ENCODE measurements at places on chromosomes 2 and 18. TPM values are rescaled to one million over a fixed set of nuclear protein-coding genes. Genes with fewer than 3 reads are reported as not detected.

Gene RAD51AP2
- polyA plus RNA-seq = not detected

GRCh38 chr18:76992226-76993084 is 140.1 kb downstream of the MBP start:
- DNase-seq = no peak

DNA sequence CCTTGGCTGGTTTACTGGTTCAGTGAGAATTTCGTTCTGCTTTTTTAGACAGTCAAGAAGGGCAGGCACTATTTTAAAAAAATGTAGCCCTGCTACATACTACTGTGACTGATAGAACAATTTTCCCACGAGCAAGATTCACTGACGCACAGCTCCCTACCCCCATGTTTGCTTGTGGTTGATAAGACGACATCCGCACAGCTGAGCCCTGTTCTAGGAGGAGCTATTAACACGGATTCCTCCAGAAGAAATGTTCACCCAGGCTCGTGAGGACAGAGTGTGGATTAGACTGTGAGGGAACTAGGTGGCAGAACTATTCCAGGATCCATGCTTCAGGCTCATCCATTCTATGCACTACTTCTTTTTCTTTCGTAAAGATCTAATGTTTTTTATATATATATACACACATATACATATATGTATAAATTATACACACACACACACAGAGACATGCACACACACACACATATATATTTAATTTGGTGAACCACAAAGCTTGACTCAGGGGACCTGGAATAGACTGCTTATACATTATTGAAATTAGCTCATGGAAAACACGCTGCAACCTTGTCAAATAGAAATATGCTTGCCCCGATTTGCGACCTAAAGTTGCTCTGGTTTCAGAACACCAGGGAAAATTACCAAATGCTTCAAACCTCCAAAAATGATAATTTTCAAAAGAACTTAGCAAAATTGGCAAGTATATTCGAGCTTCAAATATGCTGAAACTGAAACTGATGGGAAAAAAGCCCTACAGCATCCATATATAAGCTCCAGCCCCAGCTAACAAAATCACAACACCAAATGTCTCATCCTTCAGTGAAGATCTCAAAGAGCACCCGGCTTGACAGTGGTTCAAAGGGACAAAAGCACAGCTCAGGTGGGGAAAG is 370.4 kb downstream of the SOCS6 start:
- peak; percentile 13 for DNase-seq

- DNase-seq = peak; percentile 15
Observed at GRCh38 chr2:216516730-216517350, 18.2 kb downstream of the RPL37A start.

- no peak for DNase-seq
Observed at GRCh38 chr2:191347881-191348280, 102.7 kb downstream of the MYO1B start.

DNA sequence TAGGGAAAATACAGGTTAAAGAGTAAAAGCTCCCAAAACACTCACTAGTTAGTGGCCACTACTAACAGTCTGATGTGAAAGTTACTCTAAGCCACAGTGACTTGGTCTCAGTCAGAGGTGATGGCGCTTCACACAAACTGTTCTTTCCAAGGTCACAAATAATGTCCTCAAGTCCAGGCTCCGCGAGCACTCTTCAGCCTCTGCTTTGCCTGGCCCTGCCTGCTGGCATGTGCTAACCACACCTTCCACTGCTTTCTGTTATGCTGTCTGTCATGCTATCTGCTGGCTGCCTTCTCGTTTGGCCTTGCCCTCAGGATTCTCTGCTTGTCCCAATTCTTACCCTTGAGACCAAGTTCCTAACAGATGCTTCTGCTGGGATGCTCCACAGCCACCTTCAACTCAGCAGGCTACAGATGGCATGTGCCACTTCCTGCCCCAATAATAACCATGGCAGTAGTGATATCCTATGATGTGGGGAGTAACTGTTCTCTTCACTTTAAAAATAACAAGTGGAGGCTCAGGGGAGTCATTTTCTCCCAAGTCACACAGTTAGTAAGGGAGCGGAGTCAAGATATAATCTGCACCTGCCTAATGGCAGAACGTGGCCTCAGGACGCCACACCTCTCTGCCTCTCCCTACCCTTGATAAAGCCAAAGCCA is 75.7 kb downstream of the ZAP70 start:
- no peak for DNase-seq

GRCh38 chr2:144702051-144702450 is 182.1 kb upstream of the ZEB2 start:
- no peak for DNase-seq

DNA sequence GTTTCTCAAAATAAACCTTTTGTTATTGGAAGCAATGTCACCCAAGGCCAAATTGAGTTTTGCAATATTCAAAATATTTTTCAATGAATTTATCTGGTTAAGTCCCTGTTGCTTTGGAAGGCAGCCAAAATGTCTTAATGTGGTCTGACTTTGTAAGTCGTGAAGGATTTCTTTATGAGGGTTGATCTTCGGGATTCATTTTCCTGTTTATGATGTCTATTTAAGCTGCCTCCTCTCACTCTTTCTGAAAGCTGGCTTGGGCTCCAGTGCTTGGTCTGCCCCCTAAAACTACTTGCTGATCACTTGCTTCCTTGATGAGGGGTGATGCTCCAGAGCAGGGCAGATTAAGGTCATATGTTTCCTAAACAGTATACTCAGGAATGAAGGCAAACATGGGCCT is 141.1 kb downstream of the ANTXR1 start:
- DNase-seq = no peak

DNA sequence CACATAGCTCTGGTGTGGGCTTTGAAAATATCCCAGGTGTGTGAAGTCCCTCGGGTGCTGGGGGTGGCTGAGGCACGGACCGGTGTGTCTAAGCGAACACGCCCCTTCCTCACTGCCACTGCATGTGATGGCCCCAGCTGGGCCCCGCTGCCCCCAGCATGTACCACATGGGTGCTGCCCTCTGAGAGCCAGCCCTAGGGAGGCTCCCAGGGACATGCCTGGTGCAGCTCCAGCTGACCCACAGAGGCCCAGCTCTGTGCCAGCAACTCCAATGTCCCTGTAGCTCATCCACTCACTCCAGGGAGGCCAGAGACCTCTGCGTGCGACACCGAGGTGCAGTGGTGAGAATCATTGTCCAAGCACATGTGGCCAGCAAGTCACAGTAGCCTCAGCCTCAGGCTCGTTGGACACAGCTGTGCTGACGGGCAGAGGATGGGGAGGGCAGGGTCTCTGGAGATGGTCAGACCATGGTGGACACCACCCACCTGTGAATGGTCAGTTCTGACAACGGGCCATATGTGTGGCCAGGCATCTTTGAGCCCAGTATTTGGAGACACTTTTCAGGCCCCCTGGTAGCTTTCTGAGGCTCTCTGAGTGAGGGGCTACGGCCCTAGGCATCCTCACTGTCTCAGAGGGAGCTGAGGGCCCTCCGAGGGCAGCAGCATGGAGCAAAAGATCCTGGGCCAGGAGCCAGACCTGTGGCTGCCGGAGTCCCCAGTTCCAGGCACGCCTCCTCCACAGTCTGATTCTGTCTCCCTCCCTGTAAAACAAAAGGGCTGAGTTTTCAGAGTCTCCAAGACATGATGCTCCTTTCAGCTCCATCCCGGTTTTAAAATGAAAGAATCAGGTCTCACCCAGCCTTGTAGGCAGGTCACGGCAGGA is 220.7 kb downstream of the NDUFA10 start:
- DNase-seq = no peak

DNA sequence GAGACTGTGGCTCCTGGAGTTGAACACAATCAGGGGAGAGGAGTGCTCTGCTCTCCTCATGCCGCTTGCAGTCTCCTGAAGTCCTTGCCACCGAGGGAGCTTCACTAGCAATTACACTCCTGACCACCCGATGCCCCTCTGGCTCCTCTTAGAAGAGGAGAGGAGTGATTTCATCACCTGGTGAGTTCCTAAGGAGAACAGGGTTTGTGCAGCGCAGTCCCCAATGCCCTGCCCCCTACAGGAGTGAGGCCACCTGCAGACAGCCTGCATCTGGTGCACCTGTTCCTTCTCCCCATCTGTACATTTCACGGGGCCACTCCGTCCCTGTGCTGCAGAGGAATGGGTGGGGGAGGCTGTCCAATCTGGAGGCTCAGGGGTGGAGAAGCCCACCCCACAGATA is 267.2 kb downstream of the HRH4 start:
- DNase-seq = no peak

- no peak for DNase-seq
Observed at GRCh38 chr2:239727776-239728600, 297.2 kb downstream of the NDUFA10 start.

- no peak for DNase-seq
Observed at GRCh38 chr2:41764919-41765318, 282.9 kb upstream of the PKDCC start.

- DNase-seq = no peak
Observed at GRCh38 chr18:55934821-55935220, 346.8 kb upstream of the TCF4 start.

- no peak for DNase-seq
Observed at GRCh38 chr18:3447068-3447894, 2.7 kb upstream of the TGIF1 start.

GRCh38 chr2:150076281-150076680 is 411.2 kb downstream of the RND3 start:
- DNase-seq = no peak

GRCh38 chr2:26193578-26194231 is 20.8 kb downstream of the GAREM2 start:
- no peak for DNase-seq

Gene SLC23A3
- not detected for polyA plus RNA-seq

Gene FAHD2B
- polyA plus RNA-seq = 12.8 TPM

GRCh38 chr2:166376873-166377272 is 1.1 kb upstream of the SCN9A start:
- no peak for DNase-seq

DNA sequence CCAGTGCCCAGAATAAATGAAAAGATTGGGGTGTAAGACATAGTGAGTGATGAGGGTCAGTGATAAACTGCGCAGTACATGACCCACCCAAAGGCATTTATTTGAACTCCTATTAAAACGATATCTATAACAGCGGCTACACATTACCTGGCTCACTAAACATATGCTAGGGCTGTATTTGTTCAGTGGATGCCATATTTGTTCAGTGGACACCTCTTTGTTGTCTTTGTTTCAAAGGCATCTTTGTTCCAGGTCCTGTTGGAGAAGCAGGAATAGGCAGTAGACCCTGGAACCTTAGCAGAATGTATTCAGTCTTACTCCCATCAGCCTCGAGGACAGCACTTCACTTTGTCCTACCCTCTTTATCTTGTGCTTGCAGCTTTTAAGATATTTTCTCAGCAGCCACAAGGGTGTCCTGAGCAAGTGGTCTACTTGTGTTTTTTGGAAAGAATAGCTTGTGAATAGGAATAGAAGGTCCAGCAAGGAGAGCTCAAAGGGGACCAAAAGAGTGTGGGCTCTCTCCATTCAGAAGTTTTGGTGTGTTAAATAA is 650.8 kb upstream of the FANCL start:
- no peak for DNase-seq

DNA sequence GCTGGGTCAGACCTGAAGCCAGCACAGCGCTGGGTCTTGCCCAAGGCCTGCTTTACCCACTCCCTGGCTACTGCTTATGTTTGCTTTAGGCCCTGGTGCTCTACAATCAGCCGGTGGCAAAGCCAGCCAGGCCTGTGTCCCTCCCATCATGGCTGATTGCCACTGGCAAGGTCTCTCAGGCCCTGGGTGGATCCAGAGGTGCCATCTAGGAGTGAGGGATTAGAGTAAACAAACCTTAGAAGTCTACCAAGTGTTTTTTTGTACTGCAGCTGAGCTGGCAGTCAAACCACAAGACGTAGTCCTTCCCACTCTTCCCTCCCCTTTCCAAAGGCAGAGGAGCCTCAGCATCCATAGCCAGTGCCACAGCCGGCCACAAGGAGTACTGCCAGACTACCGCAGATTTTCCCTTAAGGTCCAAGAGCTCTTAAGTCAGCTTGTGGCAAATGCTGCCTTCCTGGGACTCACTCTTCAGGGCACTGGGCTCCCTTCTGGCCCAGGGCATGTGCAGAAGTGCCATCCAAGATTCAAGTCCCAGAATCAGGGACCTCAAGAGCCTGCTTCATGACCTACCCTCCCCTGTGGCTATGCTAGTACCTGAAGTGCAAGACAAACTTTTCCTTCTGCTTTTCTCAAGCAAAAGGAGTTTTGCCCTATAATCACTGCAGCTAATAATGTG is 20.0 kb downstream of the IL1RL2 start:
- DNase-seq = no peak

Gene CRYBA2
- polyA plus RNA-seq = not detected

- DNase-seq = no peak
Observed at GRCh38 chr2:46400016-46400415, 79.3 kb upstream of the TMEM247 start.

Gene PROC
- polyA plus RNA-seq = not detected

Gene VIL1
- 0.10 TPM for polyA plus RNA-seq

Gene SIX2
- not detected for polyA plus RNA-seq

GRCh38 chr2:14530506-14530905 is 102.0 kb upstream of the LRATD1 start:
- DNase-seq = no peak

DNA sequence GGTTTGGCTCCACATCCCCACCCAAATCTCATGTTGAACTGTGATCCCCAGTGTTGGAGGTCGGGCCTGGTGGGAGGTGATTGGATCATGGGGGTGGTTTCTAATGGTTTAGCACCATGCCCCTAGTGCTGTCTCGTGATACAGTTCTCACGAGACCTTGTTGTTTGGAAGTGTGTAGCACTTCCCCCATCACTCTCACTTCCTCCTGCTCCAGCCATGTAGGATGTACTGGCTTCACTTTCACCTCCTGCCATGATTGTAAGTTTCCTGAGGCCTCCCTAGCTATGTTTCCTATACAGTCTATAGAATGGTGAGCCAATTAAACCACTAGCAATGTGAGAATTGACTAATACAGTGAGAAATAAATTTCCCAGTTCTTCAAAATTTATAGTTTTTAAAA is 325.9 kb downstream of the FSIP2 start:
- DNase-seq = no peak

Gene MCM6
- 15.0 TPM for polyA plus RNA-seq

Gene POTEE
- 0.08 TPM for polyA plus RNA-seq

Gene FRZB
- polyA plus RNA-seq = not detected

DNA sequence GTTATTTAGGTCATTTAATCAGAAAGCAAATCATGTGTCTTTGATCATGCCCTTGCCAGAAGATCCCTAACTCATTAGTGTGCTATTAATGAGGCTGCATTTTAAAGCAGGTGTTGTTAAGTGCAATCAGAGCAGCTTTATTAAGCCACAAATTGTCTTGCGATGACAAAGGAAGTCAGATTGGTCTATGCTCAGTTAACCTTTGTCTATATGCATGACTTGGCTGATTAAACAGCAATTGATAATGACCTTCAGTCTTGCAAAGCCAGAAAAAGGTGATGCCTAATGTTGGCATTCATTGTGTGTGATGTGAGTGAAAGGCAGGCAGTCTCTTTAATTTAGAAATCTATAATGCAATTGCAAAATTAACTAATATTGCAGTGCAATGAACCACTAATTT is 166.9 kb downstream of the RND3 start:
- no peak for DNase-seq

DNA sequence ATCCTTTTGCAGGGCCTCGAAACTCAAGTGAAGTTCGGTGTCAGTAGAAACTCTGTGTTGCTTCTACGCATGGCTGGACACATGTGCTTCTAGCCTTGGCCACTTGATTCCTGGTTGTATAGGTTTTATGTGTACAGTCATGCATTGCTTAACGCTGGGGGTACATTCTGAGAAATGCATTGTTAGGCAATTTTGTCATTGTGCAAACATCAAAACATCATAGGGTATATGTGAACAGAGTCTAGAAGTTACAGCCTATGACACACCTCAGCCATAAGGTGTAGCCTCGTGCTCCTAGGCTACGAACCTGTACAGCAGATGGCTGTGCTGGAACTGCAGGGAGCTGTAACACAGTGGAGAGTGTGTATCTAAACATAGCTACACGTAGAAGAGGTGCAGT is 39.4 kb downstream of the TMEM18 start:
- no peak for DNase-seq

- no peak for DNase-seq
Observed at GRCh38 chr18:11320986-11321385, 171.6 kb upstream of the PIEZO2 start.

All from naive thymus-derived CD4-positive, alpha-beta T cell (primary cell).